ENCODE measurements at places on chromosomes 3 and 15.

GRCh38 chr3:79086514-79086913 lies 681.3 kb downstream of the ROBO1 start:
- peak; percentile 70 for DNase-seq

- no peak for DNase-seq
Observed at GRCh38 chr3:14691239-14691638, 16.3 kb downstream of the C3orf20 start.

DNA sequence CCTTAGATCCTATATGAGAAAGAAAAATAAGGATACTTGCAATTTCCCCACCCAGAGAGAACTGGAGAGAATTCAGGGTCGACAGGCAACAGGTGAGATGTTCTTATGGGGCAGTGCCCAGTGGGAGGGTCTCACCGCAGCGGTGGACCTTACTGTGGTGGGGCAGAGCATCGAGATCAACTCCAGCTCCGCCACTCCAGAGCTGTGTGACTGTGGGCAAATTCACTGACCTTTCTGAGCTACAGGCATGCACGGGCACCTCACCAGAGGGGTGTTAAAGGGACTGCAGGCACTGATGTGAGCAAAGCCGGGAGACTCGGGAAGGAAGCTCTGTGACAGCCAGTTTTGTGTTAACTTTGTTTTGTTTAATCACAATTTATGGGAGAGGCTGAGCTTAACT lies 30.9 kb downstream of the RGMA start:
- DNase-seq, result no peak

DNA sequence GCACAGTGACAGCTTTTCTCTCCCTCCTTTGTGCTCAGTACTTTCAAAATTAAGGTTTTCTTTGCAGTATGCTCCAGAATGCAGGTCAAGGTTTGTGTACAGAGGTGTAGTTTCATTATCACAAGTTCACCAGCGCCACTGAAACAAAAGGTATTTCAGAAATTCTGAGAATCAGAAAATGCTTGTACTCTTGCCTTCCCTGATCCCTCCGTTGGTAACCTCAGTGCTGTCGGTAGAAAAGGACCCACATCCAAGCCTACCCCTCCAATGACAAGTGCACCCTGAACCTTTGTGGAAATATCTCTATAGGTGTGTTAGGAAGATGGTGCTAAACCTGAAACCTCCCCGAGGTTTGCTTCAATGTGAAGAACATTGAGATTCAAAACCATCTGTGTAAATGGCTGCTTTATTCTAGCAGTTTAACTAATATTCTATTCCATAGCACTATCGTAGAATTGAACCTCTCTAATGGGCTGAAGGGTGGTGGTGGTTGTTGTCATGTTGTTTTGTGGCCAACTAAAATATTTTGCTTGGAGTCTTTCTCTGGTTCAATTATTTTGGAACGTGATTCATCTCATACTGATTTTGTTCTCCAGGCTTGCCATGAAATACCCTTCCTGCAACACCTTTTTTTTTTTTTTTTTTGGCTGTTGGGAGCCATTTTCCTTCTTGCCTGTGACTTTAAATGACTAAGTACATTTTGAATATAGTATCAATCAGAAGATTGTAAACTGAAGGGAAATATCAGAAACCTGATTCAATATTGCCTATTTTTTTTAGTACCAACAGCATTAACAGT lies 20.7 kb downstream of the ZBTB38 start:
- DNase-seq, result peak; percentile 61

DNA sequence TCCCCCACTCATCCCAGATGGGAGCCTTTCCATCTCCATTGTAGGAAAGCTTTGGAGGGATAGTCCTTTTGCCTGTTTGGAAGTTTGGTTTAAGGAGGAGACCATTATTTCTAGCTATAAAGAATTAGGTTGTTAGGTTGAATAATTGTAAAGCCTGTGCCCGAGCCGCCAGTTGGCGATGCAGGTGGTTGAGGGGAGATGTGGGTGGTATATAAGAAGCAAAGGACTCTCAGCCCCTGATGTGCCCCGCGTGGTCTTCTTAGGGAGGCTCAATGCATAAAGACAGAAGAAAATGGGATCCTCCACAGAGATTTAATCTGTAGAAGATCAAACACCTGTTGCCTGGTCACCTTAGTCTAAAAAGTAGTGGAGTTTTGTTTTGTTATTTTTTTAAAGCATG lies 55.7 kb downstream of the CHDH start:
- DNase-seq, result no peak

DNA sequence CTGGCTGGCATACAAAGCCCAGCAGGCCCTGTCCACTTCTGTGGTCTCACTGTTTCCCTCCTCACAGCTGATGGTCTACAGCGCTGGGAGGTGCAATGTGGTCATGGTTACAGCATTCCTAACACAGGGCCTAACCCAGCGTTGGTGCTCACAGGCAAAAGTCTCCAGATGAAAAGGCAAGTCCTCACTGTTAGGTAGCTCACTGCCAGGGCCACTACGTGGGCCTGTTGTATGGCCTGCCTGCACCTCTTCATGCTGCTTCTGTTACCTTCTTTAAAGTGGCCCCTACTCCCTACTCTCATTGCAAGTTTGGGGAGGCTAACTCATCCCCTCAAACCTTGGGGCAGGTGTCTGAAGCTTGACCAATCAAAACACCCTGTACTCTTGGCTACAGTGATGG lies 31.3 kb downstream of the CCDC13 start:
- no peak for DNase-seq

Measured in NCI-H69 (cell line).